ENCODE measurements at places on chromosomes 7 and 10.

DNA sequence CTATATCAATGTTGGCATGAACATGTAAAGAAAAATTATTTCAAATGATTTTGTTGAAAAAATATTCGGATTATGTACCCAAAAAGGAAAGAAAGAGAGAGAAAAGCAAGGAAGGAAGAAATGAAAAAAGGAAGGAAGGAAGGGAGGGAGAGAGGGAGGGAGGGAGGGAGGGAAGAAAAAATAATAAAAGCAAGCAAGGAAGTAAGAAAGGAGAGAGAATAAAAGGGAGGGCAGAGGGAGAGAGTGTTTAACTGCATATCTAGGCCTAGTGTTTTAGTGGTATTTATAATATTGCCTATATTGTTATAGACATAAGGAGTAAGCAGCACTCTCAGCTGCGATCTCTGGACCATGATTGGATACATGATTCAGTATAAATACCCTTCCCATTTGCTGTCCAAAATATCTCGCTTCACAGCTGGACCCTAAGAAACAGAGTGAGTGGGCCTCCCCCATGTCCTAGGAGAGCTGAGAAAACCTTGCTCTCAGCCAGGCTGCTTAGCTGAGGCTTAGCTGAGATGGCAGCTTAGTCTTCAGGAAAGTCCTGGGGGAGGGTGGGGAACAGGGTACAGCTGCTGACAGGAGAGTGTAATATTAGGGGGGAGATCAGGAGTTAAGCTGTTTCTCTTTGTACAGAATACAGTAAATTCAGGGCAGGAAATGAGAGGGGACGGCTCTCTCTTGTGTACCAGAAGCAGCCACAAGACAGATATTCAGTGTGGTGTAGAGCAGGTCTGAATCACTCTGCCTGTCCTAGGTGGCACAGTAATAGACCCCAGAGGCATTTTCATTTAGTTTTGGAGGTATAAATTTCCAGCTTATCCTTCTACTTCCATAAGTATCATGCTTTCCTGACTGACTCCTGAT, 66.8 kb upstream of the TARP start:
- no peak for DNase-seq

GRCh38 chr7:75611557-75612178, 119.5 kb downstream of the SPDYE5 start:
- DNase-seq = peak; percentile 86

DNA sequence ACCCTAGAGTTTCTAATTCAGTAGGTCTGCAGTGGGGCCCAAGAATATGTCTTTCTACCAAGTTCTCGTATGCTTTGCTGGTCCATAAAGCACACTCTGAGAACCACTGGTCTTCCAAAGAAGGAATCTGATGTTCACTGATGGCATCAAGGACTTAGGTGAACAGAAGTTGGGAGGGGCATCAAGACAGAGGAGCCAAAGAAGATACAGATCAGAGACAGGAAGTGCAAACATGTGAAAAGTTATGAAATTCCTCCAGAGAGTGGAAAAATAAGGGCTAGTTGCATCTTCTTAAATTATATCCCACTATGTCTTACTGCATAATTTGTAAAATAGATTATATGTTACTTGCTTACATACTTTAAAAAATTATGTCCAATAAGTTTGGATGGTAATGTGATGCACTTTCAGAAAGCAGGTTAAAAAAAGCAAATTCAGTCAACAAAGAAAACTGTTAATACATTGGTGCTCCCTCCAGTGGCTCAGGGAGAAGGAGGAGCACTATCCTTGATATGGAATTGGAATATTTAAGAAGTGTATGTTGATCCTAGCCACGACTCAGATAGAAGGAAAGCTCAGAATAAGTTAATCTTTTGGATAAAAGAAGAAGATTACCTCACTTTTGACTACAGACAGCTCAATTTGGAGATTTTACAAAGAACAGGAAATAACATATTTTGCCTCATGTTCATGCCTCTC, 35.8 kb downstream of the CREB3L2 start:
- DNase-seq = no peak

DNA sequence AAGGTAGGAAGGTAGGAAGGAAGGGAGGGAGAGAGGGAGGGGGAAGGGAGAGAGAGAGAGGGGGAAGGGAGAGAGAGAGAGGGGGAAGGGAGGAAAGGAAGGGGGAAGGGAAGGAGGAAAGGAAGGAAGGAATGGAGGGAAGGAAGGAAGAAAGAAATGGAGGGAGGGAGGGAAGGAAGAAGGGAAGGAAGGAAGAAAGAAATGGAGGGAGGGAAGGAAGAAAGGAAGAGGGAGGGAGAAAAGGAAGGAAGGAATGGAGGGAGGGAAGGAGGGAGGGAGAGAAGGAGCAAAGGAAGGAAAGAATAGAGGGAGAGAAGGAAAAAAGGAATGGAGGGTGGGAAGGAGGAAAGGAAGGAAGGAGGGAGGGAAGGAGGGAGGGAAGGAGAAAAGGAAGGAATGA, 176.4 kb upstream of the PTER start:
- DNase-seq = no peak

GRCh38 chr7:45203936-45204445, 46.4 kb downstream of the RAMP3 start:
- DNase-seq = no peak

- no peak for DNase-seq
Measured at GRCh38 chr7:117751775-117752174, 121.5 kb downstream of the CTTNBP2 start.

DNA sequence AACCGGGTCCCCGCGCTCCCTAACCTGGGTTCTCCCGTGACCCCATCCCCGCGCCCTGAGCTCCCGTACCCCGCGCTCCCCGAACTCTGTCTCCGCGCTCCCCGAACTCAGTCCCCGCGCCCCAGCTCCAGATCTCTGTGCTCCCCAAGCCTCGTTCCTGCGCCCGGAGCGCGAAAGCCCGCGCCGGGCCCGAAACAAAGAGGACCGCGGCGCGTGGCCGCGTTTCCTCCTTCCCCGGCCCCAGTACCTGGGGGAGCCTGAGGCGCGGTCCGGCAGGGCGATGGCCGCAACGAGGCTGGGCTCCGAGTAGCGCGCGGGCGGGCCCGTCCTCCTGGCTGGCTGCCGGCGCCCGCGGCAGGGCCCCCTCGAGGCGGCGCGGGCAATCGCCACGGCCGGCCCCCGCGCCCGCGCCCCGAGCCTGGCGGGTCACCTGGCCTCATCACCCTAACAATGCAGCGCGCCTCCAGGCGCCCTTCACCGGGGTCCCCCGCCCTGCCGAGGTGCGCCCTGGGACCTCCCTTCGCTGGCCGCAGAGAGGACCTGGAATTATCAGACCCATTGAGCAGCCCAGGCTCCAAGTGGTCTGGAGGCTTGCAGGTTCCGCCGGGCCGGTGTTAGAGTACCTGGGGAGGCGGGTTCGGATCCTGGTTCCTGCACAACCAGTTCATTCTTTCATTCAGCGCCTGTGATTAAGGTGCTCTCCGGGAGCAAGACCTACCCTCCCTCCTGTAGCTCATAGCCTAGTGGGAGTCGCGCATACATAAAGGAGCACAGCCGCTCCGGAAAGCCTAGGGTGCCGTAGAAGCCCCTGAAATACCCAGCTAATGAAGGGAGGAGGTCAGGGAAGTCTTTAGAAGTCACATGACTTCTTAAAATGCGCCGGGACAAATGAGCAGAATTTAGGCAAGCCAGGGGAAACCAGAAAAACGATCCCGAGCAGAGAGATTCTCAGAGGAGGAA, at the start of gene TNS3:
Gene TNS3, minus strand, starts transcription at position 308 of the 960 bp plus-strand sequence. CDS start 142,475 bp downstream, outside the sequence.
- DNase-seq = no peak

GRCh38 chr7:51316666-51317581, at the start of gene COBL:
TSS of gene COBL (minus strand) at chr7:51316809. CDS start at chr7:51316633, 176 bp downstream.
- DNase-seq = no peak

GRCh38 chr7:28608237-28608656, 195.9 kb downstream of the CREB5 start:
- DNase-seq = no peak

DNA sequence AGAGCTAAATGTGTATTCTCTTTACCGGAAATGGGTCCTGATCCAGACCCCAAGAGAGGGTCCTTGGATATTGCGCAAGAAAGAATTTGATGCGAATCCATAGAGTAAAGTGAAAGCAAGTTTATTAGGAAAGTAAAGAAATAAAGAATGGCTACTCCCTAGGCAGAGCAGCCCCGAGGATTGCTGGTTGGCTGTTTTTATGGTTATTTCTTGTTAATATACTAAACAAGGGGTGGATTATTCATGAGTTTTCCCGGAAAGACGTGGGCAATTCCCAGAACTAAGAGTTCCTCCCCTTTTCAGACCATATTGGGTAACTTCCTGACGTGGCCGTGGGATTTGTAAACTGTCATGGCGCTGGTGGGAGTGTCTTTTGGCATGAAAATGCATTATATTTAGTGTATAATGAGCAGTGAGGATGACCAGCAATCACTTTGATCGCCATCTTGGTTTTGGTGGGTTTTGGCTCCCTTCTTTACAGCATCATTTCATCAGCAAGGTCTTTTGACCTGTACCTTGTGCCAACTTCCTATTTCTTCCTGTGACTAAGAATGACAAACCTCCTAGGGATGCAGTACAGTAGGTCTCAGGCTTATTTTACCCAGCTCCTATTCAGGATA, 60.4 kb downstream of the ARL4A start:
- DNase-seq = no peak

DNA sequence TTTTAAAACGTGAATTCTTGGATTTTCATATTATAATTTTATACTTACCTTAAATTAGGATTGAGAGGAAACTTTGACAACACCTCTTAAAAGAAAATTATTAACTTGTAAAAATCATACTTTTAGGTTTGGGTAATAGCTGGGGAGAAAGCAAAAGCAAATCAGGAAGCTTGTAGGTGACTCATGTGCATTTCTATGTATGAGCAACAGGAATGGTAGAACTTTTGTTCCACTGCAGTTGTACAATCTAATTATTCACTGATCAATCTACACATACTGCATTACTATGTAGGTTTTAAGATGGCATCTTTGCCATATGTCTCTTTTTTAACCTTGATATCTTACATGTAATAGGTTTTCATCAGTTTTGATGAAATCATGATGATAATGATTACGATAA, 223.2 kb downstream of the PRKG1 start:
- DNase-seq = no peak

DNA sequence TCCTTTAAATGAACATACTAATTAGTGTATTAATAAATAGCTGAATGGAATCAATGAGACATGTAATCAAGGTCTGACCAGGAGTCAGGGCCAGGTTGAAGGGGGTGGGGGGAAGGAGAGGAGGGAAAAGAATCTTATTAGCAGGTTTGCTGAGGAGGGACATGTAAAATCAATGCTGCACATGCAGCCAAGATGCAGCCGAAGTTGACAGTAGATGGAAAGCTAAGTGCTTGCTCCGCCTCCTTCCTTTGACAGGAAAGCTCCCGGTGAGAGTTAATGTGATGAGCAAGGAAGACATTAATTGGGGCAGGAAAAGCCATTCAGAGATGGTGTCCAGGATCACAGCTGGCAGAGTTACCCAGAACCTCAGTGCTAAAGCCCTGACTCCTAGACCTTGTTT, 24.4 kb downstream of the PLXNA4 start:
- no peak for DNase-seq

- DNase-seq = no peak
Measured at GRCh38 chr7:41047789-41048191, 655.1 kb downstream of the INHBA start.

GRCh38 chr7:85030893-85031292, 156.0 kb downstream of the SEMA3D start:
- peak; percentile 5 for DNase-seq

GRCh38 chr7:54996391-54996790, 22.4 kb upstream of the EGFR start:
- no peak for DNase-seq

- no peak for DNase-seq
Measured at GRCh38 chr7:159128767-159129166, 15.9 kb downstream of the VIPR2 start.

DNA sequence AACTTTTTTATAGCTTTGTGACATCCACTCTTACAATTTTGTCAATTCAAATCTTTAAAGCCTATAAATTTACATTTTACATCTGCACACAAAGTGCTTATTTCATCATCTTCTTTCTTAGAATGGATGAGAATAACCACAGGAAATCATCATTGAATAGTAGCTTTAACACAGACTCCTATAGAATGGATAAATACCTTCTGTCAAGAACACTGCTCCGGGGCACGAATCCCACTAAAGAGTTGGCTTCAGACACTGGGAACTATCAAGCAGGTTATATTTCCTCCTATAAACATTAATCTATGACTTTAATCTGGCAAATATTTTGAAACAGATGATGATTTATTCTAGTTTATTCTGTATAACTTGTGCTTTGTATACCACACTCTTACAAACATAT, 269.7 kb upstream of the TPK1 start:
- DNase-seq = no peak

DNA sequence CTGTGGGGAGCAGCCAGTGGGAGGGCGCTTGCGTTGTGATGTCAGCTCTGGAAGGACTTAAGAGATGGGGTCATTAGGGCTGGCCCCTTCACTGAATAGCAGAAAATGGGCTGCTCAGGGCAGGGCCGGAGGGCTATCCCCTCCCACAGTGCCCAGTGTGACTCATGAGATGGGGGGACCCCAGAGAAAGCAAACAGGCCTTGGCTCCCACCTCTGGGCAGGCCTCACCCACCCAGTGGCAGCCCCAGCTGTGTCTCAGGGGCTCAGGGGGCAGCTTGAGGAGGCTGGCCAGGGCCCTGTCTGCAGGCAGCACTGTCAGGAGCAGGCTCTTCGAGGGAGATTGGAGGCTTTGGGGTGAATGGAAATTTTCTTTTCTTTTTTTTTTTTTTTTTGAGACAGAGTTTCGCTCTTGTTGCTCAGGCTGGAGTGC, 168.3 kb downstream of the SLIT1 start:
- DNase-seq = no peak

- DNase-seq = no peak
Measured at GRCh38 chr7:65441010-65441409, 67.4 kb downstream of the ZNF92 start.

- peak; percentile 49 for DNase-seq
Measured at GRCh38 chr10:112775381-112775780, 174.7 kb upstream of the TCF7L2 start.

GRCh38 chr10:101438881-101439391, 85.0 kb downstream of the BTRC start:
- DNase-seq = no peak

- DNase-seq = no peak
Measured at GRCh38 chr10:21487416-21488180, 37.9 kb downstream of the SKIDA1 start.

GRCh38 chr10:91211675-91212074, 8.8 kb upstream of the PCGF5 start:
- DNase-seq = no peak

- DNase-seq = no peak
Measured at GRCh38 chr7:63028376-63029206, 970.1 kb upstream of the ZNF722 start.
